Chondrocyte (in vitro differentiated cells): ENCODE measurements at places on chromosomes 2 and 18. TPM values are rescaled to one million over a fixed set of nuclear protein-coding genes. Genes with fewer than 3 reads are reported as not detected.

- no peak for DNase-seq
Measured at GRCh38 chr2:147925886-147926285, 81.1 kb downstream of the ACVR2A start.

DNA sequence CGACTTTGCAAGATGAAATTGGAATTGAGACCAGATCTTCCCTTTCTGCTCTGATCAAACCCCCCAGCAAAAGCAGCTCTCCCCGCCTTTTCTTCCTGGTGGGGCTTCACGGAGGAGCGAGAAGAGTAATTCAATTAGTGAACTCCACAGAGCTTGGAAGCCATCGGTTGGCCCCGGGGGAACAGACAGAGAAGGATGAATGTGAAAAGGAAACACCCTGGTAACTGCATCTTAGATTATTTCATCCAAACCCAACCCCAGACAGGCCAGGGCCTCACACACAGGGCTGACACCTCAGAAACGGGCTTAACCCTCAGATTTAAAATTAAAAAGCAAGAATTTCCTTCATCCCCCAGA is 18.3 kb downstream of the SMAD7 start:
- DNase-seq = no peak

GRCh38 chr2:48235076-48235475 is 294.9 kb upstream of the STON1 start:
- DNase-seq = no peak

DNA sequence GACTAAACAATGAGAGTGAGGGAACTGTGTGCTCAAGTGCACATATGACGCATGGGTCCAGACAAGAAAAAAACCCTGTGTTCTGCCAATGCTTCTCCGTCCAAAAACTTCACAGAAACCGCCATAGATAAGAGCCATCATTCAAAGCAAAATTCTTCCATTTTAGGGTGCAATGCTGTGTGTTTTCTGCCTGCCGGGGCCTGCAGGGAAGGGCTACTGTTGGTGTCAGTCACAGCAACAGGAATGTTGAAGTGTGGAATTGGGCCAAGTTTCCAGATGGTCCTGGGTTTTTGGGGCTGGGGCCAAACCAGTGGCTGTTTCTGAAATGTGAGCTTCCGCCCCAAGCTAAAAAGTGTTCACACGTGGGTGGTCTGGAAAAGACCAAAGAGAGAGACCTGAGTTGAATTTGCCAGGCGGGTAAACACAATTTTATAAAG is 677 bp upstream of the MC2R start:
- no peak for DNase-seq

GRCh38 chr2:209468846-209469245 is 45.0 kb downstream of the MAP2 start:
- no peak for DNase-seq

- DNase-seq = no peak
Measured at GRCh38 chr18:35415511-35416073, 38.5 kb upstream of the ZNF396 start.

GRCh38 chr2:88127638-88127887 is 299 bp downstream of the FABP1 start:
- no peak for DNase-seq

DNA sequence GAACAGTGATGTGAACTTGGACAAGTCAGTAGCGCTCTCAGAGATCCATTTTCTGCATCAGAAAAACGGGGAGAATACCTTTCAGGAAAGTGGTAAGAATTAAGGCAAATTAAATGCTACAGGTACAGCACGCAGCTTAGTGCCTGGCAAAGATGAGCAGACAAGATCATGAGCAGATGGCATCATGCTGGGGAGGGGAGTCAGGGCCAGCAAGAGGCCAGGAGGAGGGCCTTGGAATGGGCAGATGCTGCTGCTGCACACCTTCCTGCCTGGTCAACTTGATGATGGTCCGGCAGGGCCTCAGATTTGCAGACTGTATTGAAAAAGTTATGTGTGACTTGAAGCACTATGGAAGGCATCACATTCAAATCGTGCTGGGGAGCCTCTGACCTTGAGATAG is 72.9 kb downstream of the GALNT14 start:
- no peak for DNase-seq

GRCh38 chr2:24793761-24794435 is 673 bp downstream of the CENPO start:
- DNase-seq = no peak

- DNase-seq = no peak
Measured at GRCh38 chr18:9568186-9568585, 46.2 kb downstream of the PPP4R1 start.

DNA sequence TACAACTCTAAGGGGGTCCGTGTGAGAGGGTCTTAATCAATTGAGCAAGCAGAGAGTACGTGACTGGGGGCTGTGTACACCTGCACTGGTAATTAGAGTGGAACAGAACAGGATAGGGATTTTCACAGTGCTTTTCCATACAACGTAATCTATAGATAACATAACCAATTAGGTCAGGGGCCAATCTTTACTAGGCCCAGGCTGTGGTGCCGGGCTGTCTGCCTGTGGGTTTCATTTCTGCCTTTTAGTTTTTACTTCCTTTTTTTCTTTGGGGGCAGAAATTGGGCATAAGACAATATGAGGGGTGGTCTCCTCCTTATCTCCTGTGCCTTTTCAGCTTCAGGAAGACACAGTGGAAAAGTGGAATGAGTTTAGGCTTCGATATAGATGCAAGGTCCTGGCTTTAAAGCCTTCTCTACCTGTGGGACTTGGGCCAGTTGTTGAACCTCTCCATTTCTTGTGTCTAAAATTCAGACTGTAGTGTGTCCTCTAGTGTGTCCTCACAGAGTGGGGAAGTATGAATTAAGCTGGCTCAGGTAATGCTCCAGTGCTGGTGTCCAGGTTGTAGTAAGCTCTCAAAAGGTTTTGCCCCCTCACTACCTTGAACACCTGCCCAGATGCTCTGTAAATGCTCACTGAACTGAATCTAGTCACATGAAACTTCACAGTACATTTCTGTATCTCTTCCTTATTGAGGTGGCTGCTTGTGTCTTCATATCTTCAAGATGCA is 422.8 kb downstream of the SETBP1 start:
- DNase-seq = no peak

GRCh38 chr2:18584608-18584954 is 4.8 kb downstream of the NT5C1B start:
- DNase-seq = peak; percentile 91

DNA sequence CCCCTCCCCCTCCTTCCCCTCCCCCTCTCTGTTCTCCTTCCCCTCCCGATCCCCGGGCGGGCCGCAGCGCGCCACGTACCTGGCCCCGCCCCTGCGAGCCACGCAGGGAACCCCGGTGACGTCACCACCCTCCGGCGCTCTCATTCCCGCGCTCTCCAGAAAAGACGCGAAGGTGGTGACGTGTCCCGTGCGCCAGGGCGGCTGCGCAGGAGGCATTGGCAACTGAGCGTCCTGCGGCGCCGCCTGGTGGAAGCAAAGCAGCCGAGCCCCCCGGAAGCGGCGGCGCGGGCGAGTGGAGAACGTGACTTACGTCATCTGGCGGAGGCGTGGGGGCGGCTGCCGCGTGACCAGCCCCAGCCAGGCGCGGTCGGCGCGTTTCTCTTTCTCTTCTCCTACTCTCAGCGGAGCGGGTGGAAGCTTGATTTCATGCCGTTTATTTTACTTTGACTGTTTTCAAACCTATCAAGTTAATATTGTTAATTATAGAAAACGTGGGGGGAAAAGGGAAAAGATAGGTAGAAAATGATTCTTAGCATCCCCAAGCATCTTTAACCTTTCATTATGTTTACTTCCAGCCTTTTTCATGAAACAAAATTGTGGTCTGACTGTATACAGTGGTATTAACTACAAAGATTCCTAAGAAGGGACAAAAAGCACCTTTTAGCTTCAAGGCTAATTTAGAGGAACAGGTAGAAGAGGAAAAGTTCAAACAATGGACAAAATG is 48.1 kb downstream of the C2orf42 start:
- DNase-seq = peak; percentile 100

DNA sequence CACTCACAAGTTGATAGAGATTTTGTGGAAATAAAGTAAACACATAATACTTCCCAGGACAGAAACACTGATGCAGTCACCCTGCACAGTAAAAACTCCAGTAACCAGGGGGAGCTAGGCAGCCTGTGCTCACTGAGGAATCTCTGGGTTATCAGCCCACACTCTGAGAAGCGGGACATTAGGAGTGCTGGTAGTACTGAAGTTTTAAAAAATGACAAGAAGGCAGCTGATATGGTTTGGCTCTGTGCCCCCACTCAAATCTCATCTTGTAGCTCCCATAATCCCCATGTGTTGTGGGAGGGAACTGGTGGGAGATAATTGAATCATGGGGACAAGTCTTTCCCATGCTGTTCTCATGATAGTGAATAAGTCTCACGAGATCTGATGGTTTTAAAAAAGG is 31.4 kb downstream of the KCTD1 start:
- DNase-seq = no peak

- DNase-seq = no peak
Measured at GRCh38 chr18:74155276-74155675, 7.0 kb downstream of the TIMM21 start.

DNA sequence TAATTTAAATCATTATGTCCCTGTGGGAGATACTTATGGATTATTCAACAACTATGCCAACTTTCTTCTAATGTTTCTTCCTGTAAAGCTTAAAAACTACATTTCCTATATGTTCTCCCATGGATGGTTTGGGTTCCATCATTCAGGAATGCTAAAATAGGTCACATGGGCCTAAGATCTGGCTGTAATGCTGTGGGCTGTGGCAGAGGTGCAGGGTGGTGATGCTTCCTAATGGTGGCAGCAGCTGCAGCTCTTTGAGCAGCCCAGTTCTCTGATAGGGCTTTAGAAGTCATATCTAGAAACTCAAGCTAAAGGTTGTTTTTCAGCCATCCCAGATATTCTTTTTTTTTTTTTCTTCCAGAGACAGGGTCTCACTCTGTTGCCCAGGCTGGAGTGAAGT is 266.1 kb downstream of the ZNF385B start:
- DNase-seq = no peak

DNA sequence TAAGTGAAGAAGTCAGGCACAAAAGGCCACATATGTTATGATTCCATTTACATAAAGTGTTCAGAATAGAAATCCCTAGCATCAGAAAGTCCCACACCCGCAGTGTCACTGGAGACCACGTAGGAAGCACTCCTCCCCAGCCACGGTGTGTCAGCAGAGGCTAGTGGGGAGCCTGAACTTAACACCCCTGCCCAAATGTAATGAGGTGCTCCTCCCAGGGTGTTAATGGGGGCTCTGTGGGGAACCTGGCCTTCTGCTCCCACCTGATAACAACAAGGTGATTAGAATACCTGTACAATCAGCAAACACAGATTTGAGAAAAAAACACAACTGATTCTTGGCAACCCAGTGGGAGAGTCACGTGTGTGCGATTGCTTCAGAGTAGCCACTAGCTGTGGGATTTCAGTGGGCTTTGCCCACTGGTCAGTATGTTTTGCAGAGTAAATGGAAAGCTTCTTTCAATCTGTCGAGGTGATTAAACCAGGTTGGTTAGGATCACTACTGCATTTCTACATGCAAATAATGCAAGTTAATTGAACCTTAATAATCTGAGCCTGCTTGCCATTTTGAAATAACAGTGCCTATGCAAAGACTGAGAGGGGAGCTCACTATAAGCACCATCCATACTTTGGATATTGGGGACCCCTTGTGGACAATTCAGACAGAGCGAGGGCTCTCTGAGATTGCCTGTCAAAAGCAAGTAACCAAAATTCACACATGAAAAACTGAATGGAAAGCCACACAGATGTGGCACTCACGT is 20.6 kb upstream of the ATRAID start:
- DNase-seq = no peak

GRCh38 chr2:111636905-111637304 is 247.1 kb downstream of the ANAPC1 start:
- DNase-seq = no peak

DNA sequence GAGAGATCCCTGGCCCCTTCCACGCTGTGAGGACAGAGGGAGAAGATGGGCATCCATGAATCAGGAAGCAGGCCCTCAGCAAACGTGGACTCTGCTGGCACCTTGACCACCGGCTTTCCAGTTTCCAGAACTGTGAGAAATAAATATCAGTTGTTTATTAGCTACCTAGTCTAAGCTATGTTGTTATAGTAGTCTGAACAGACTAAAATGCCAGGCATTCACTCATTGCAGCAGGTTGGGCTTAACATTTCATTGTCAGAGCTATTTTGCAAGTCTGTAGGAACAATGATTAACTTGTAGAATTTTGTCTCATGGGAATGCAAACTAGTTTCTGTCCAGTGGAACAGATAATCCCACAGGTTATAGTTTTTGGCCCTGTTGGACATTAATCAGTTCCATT is 24.8 kb upstream of the TBC1D8 start:
- no peak for DNase-seq

DNA sequence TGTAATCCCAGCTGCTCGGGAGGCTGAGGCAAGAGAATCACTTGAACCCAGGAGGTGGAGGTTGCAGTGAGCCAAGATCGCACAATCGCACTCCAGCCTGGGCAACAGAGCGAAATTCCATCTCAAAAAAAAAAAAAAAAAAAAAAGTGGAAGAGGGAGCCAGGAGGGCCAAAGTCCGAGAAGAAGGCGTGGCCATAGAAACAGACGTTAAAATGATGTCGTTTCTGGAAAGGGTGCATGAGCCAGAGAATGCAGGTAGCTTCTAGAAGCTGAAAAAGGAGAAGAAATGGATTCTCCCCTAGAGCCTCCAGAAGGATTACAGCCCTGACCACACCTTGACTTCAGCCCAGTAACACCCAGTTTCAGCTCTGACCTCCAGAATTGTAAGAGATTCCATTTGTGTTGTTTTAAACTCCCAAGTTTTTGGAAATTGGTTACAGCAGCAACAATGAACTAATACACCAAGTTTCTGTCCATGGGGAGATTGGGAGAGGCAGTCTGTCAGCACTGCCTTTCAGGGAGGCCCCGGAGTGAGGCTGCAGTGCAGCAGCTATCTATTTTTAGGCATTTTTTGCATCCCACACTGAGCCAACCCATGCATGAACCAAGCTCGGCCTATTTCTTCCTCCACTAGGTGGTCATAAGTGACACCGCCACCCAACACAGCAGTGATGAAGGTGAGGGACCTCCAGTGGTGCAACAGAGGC is 14.2 kb upstream of the TRAF3IP1 start:
- no peak for DNase-seq

GRCh38 chr2:33877348-33878016 is 278.4 kb upstream of the FAM98A start:
- DNase-seq = no peak

DNA sequence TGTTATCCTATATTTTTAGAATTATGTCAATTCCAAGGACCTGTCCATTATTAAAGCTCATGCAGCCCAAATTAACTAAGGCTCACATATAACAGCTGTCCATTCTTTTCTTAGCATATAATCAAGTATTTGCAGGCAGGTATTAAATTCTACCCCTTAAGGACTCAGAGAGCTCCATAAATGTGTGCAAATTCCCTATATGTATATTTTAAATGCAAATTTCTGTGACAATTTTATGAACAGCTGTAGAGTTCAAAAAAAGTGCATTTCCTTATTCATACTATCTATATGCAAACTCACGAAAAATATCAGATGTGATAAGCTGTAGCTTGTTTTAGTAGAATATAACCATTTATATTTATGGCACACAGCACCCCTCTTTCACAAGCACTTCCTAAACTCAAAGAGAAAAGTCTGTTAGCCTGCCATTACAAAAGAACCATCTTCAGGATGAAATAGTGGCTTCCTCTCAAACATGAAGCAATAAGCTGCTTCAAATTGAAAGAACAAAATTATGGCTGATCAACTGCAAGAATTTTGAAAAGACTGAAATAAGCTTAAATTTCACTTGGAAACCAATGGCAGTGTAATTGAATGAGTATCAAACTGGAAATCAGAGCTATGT is 155.0 kb upstream of the REG3G start:
- no peak for DNase-seq

The TRAPPC12 gene
- total RNA-seq = 71.0 to 92.9 TPM (median 73.3 TPM) in 3 replicates

The GRB14 gene
- total RNA-seq = 1.1 to 2.4 TPM (median 1.2 TPM) in 3 replicates

The SLC5A7 gene
- not detected in 3 replicates for total RNA-seq

The BOLL gene
- total RNA-seq = not detected in 3 replicates

The MYO5B gene
- total RNA-seq = 0.97 TPM in 2 of 3 replicates, not detected in the other
